Thyroid gland (tissue), 4 donors: ENCODE measurements at places on chromosomes 1 and 21. TPM values are rescaled to one million over a fixed set of nuclear protein-coding genes. Genes with fewer than 3 reads are reported as not detected.
A peak's percentile ranks its signal among the peaks of the same experiment; 100 is the strongest.

The S100B gene
- total RNA-seq = 4.9 TPM

The NBL1 gene
- 70.4 TPM for total RNA-seq

The SMYD3 gene
- 33.7 TPM for total RNA-seq

The ATP1B1 gene
- total RNA-seq = 359 TPM

DNA sequence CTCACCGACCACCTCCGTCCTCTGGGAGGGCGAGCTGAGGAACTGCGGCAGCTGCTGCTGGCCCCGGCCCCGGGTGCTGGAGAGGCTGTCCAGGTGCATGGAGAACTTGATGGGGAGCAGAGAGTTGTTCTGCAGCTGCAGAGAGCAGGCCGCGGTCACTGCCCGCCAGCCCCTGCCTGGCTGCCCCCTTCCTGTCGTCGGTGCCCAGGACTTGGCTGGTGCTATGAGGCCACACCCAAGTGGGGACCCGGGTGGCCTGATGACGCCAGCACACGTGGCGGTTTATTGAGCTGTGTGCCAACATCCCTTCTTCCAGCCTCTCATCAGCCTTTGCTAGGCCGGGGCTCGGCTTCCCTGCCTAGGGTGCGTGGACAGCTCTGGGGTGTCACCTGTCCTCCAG, 5.3 kb upstream of the TMEM52 start:
- H3K4me1 ChIP-seq = no peaks in the 10 kb centered on the region
- no peaks in the 10 kb centered on the region for H3K27me3 ChIP-seq
- H3K36me3 ChIP-seq = no peaks in the 10 kb centered on the region
- no peak overlapping the region for H3K4me3 ChIP-seq
- DNase-seq = no peak

DNA sequence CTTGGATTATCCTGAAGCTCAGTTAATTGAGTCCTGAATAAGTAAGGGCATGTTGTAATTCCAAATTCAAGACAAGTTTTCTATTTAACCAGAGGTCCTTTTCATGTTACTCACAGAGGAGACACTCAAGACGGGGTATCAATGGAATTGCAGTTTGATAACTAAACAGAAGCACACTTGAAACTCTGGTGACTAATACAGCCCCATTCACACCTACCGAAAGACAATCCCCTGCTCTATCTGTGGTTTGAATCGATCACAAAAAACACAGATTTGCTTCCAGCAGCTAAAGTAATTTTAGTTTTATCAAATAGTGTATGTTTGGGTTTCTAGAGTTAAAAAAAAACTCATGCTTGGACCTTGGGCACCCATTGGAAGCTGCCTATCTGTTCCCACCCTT, 60.4 kb downstream of the TEX35 start:
- no peak overlapping the region for H3K4me3 ChIP-seq
- peaks cover 16% of the 10 kb centered on the region for H3K4me1 ChIP-seq
- H3K27ac ChIP-seq = peak overlapping the region; percentile 78
- no peaks in the 10 kb centered on the region for H3K36me3 ChIP-seq
- no peaks in the 10 kb centered on the region for H3K27me3 ChIP-seq
- no peak for DNase-seq

- no peak for DNase-seq
- H3K4me1 ChIP-seq = no peaks in the 10 kb centered on the region
- no peaks in the 10 kb centered on the region for H3K36me3 ChIP-seq
These were observed 70.6 kb upstream of the PUM1 start for GRCh38 chr1:31135973-31136600.

- no peaks in the 10 kb centered on the region for H3K36me3 ChIP-seq
- peak; percentile 0 for DNase-seq
- H3K27ac ChIP-seq = no peak overlapping the region
- peaks cover 10% of the 10 kb centered on the region for H3K4me1 ChIP-seq
These were observed 10.9 kb upstream of the SAMD11 start for GRCh38 chr1:912740-913301.

- DNase-seq = no peak
- no peak overlapping the region for H3K27ac ChIP-seq
- H3K4me1 ChIP-seq = no peaks in the 10 kb centered on the region
- no peaks in the 10 kb centered on the region for H3K27me3 ChIP-seq
- no peaks in the 10 kb centered on the region for H3K36me3 ChIP-seq
- H3K4me3 ChIP-seq = no peak overlapping the region
These were observed 36.3 kb upstream of the PAXBP1 start for GRCh38 chr21:32807717-32808380.

- H3K4me1 ChIP-seq = peaks cover 14% of the 10 kb centered on the region
- H3K36me3 ChIP-seq = no peaks in the 10 kb centered on the region
- no peak overlapping the region for H3K27ac ChIP-seq
- H3K27me3 ChIP-seq = no peaks in the 10 kb centered on the region
- no peak for DNase-seq
These were observed 29.8 kb upstream of the ZBTB21 start for GRCh38 chr21:42039911-42040351.

GRCh38 chr1:62428351-62428750, 8.5 kb upstream of the USP1 start:
- H3K36me3 ChIP-seq = no peaks in the 10 kb centered on the region
- no peak overlapping the region for H3K27ac ChIP-seq
- no peaks in the 10 kb centered on the region for H3K27me3 ChIP-seq

GRCh38 chr1:210151052-210151672, 81.4 kb upstream of the SERTAD4 start:
- no peaks in the 10 kb centered on the region for H3K4me1 ChIP-seq
- no peaks in the 10 kb centered on the region for H3K27me3 ChIP-seq
- DNase-seq = no peak
- no peak overlapping the region for H3K4me3 ChIP-seq
- no peak overlapping the region for H3K27ac ChIP-seq

DNA sequence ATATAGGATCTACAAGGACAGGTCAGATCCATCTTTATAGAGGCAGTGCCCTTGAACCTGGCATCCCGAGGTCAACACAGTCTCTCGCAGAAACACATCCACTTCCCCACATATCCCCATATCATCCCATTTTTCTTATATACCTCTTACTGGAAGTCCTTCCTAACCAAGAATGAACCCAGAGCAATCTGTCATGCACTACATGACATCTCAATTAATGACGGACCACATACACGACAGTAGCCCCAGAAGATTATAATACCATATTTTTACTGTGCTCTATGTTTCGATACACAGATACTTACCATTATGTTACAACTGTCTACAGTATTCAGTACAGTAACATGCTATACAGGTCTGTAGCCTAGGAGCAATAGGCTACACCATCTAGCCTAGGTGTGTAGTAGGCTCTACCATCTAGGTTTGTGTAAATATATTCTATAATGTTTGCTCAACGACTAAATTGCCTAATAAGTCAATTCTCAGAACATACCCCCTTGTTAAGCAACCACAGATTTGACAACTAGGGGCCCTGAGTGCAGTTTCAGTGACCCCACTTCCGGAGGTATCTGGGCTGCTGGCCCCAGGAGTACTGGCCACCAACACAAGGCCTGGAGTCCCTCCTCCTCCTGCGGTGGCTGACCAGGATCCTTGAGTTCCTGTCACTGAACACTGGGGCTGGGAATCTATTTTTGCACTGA, 28.1 kb downstream of the PTPN14 start:
- H3K27me3 ChIP-seq = no peaks in the 10 kb centered on the region
- H3K27ac ChIP-seq = no peak overlapping the region
- no peak overlapping the region for H3K4me3 ChIP-seq
- DNase-seq = no peak
- peaks cover 12% of the 10 kb centered on the region for H3K4me1 ChIP-seq
- no peaks in the 10 kb centered on the region for H3K36me3 ChIP-seq

DNA sequence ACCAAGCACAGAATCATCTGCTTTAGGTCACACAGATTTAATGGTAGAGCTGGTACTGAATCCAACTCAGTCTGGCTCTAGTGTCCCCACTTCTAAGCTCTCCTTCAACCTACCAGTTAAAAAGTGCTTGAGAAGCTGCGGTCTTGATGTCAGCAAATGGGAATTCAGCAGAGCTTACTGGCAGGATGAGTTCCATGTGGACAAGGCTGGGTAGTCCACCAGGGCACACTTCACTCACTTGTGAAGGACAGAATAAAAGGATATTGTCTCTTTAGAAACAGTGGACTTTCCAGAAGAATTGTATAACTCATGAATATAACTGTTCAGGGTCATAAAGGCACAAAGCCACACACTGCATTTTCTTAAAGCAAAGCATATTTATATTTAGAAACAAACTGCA, 35.1 kb upstream of the GUCA2B start:
- DNase-seq = no peak
- no peaks in the 10 kb centered on the region for H3K4me1 ChIP-seq
- H3K27ac ChIP-seq = no peak overlapping the region
- no peak overlapping the region for H3K4me3 ChIP-seq
- no peaks in the 10 kb centered on the region for H3K27me3 ChIP-seq

GRCh38 chr1:63867429-63868176, 93.8 kb downstream of the ROR1 start:
- H3K27ac ChIP-seq = no peak overlapping the region
- no peaks in the 10 kb centered on the region for H3K27me3 ChIP-seq
- no peaks in the 10 kb centered on the region for H3K4me1 ChIP-seq
- no peaks in the 10 kb centered on the region for H3K36me3 ChIP-seq
- no peak overlapping the region for H3K4me3 ChIP-seq

- no peaks in the 10 kb centered on the region for H3K36me3 ChIP-seq
- H3K27ac ChIP-seq = no peak overlapping the region
- H3K27me3 ChIP-seq = no peaks in the 10 kb centered on the region
- DNase-seq = no peak
These were observed 95.3 kb upstream of the KIAA0040 start for GRCh38 chr1:175287849-175288248.

GRCh38 chr1:95146637-95147036, 29.5 kb downstream of the TLCD4 start:
- H3K36me3 ChIP-seq = no peaks in the 10 kb centered on the region
- DNase-seq = no peak
- no peak overlapping the region for H3K4me3 ChIP-seq
- H3K27ac ChIP-seq = no peak overlapping the region
- no peaks in the 10 kb centered on the region for H3K4me1 ChIP-seq

DNA sequence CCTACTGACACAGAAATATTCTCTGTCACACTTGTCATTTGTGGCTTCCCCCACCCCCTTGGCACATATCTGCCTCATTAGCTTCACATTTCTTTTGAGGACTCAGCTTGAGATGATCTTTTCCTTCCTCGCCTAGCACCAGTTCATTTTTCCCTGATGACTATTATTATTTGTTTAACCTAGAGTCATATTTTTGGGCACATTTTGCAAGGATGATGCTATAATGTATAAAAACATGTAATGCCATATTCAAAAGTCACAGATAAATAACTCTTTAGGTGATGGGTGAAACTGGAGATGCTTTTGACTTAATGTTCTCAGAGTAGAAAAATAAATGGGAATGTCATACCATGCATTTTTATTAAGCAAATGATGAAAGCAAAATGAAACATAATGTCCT, 202.7 kb downstream of the BACH1 start:
- H3K4me1 ChIP-seq = no peaks in the 10 kb centered on the region
- H3K36me3 ChIP-seq = no peaks in the 10 kb centered on the region
- no peak overlapping the region for H3K4me3 ChIP-seq
- no peaks in the 10 kb centered on the region for H3K27me3 ChIP-seq

DNA sequence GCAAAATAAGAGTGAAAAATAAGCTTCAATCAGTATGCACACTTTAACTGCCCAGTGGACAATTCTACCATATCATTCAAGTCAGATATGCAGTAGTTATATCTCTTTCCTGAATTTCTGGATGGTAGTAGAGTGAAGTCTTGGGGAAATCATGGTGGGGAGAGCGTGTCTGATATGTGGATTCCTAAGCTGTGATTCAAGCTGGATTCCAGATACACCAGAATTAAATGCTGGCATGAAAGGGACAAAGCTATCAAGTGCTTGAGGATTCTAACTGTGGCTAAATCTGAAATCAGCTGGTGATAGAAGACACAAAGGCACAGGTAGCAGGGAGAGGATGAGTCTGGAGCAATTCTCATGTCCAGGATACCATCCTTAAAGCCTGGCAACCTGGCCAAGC, 323.5 kb downstream of the DUSP10 start:
- H3K27me3 ChIP-seq = no peaks in the 10 kb centered on the region
- H3K4me1 ChIP-seq = no peaks in the 10 kb centered on the region
- no peak for DNase-seq
- H3K36me3 ChIP-seq = no peaks in the 10 kb centered on the region

DNA sequence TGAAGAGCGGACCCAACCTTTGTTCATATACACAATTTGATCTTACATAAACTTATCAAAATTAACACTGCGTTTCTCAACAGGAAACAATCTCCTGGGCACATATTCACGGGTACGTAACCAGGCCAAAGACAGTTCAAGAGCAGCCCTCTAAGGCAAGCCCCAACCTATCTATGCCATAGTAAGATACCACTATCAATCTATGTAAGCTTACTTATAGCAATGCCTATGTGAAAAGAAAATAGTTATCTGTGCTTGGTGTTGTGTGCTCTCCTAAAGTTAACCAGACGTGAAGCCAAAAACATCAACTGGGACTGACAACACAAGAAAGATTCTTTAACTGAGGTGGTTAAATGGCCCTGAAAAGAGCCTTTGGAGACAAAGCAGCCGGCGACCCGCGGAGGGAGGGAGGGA, 49.4 kb upstream of the BOLA1 start:
- DNase-seq = peak; percentile 1
- no peaks in the 10 kb centered on the region for H3K27me3 ChIP-seq
- H3K4me3 ChIP-seq = peak overlapping the region; percentile 41
- H3K4me1 ChIP-seq = peaks cover 22% of the 10 kb centered on the region
- H3K36me3 ChIP-seq = no peaks in the 10 kb centered on the region

- peak; percentile 76 for DNase-seq
- no peaks in the 10 kb centered on the region for H3K36me3 ChIP-seq
- H3K27me3 ChIP-seq = no peaks in the 10 kb centered on the region
- peaks cover 13% of the 10 kb centered on the region for H3K4me1 ChIP-seq
- H3K27ac ChIP-seq = peak overlapping the region; percentile 19
These were observed 650 bp downstream of the VANGL1 start for GRCh38 chr1:115642168-115643072.

GRCh38 chr21:18711662-18712061, 308.1 kb upstream of the TMPRSS15 start:
- DNase-seq = no peak
- no peaks in the 10 kb centered on the region for H3K4me1 ChIP-seq
- no peaks in the 10 kb centered on the region for H3K27me3 ChIP-seq
- no peaks in the 10 kb centered on the region for H3K36me3 ChIP-seq
